ENCODE measurements at places on chromosomes 4 and X.

GRCh38 chrX:123487236-123487635 is 245.6 kb downstream of the THOC2 start:
- DNase-seq, result peak; percentile 64

DNA sequence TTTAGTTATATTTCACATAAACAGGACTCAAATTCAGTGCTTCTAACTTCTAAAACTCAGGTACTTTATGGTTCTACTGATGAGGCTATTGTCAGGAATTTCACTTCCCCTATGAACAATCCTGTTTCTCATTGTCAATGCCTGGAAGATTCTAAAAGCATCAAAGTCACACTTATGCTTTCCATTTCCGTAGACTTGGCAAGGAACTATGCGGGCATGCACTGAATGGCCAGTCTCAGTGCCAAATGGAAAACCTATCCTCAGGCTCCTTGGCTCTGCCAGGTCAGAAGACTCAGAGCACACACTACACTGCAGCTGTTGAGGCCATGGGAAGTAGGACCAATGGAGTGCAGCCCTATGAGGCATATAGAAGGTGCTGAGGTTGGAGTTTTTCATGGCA is 97.0 kb upstream of the PTPN13 start:
- no peak for DNase-seq

DNA sequence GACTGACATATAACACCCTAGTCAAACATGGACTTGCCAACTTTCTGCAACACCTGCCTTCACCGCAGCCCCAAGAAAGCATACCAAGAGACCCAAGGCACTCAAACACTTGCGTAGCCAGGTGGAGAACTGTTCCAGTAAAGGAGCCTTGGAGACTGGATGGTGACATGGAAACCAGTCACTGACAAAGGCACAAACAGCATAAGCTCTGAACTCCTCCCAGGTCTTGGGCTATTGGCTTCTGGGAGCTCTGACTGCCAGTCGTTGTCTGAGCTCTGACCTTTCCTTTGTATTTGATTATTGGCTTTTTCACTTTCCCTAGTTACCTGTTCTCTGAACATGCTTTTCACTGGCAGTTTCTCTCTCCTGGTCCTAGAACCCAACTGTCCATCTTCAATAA is 38.3 kb downstream of the ARAP2 start:
- no peak for DNase-seq

DNA sequence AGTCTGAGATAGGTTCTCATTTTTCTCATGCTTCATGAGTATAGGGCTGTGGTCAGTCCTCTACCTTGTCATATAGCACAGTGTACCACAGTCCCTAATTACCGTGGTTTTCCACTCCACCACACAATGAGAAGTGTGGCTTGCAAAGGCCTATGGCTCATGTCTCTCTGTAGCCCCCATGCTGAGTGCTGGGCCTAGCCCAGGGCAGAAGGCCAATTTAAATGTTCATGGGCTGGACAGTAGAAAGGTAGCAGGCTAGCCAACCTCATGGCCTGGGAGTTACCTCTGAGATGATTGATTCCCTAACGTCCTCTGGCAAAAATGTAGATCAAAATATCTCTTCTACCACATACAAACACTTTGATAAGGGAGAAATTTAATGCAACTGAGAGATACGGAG is 222.5 kb downstream of the AFF2 start:
- no peak for DNase-seq

- DNase-seq, result no peak
Measured at GRCh38 chr4:91099666-91100065, 972.5 kb downstream of the CCSER1 start.

DNA sequence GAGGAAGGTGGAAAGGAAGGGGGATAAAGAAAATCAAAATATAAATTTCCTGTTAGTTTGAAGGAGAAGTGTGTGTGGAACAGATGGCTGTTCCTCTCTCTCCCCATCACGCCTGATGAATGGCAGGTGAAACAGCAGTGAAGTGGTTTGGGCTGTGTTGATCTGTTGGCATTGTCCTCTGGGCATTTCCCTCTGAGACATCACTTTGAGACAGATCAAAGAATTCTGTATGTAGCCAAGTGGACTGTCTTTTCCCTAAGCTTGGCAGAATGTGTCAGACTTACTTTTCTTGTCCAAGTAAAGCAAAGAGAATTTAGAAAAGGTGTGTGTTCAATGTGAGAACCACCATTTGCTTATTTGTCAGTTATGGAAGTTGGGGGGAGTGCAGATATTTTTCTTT is 47.5 kb downstream of the SEPTIN11 start:
- DNase-seq, result no peak

GRCh38 chrX:30620980-30621618 is 32.1 kb upstream of the GK start:
- DNase-seq, result peak; percentile 83

DNA sequence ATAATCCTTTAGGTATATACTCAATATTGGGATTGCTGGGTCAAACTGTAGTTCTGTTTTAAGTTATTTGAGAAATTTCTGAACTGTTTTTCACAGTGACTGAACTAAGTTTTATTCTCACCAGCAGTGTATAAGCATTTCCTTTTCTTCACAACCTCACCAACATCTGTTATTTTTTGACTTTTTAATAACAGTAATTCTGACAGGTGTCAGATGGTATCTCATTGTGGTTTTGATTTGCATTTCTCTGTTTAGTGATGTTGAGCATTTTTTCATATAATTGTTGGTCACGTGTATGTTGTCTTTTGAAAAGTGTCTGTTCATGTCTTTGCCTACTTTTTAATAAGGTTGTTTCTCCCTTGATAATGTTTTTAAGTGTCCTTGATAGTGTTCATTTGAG is 112.6 kb downstream of the LINC00632 start:
- DNase-seq, result no peak

DNA sequence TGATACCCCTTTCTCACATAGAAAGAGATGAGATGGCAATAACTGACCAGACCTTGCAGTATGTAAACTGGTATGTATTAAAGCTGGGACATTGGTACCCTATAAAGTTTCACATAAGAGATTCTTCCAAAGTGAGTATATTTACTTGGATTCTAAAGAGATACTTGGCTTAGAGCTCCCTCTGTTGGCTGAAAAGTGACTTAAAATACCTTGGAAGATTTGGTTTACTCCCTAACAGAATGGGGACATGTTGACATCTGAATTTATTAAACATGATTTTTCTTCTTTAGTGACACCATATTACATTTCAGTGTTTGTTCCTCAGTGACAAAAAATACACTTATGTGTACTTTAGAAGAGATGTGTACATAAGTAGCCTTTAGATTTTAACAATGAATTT is 47.9 kb upstream of the RGN start:
- DNase-seq, result peak; percentile 66

- no peak for DNase-seq
Measured at GRCh38 chrX:56796641-56797395, 67.8 kb downstream of the NBDY start.

GRCh38 chrX:152537373-152537772 is 86.3 kb upstream of the GABRA3 start:
- DNase-seq, result peak; percentile 1

DNA sequence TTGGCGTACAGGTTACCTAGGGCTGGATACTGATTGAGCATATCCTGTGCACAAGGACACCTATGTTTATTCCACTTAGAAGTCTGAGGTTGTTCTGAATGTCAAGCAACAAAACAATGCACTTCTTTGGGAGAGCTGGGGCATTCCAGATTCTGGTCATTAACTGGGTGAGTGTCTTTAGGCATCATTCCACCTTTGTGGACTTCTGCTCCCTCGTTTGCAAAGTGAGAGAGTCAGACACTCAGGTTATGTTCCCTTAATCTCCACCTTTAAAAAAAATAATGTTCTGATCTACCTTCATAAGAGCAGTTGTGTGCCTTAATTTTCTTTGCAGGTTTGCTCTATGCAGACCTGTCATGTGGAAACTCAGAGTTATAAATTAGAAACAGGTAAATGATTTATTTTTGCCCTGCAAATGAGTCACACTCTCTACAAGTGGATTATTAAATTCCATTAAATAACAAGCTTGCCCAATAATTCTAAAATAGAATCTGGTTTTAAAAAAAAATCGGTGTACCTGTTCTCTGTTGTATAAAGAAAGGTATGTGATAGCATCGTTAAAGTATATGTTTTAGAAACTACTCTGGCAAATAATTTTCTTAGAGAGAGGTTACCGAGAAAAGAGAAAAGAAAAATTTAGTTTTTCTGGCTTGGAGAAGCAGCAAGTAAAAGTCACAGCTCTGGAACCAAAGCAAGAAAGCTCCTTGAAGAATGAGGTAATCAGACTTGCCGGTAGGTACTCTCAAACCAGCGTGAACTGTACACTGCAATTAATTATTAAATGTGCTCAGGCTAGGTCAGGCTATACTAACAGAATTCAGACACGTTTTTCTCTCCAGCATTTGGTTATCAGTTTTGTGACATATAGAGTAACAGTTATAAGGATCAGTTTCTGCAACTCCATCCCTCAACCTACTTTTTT is 93.2 kb downstream of the SORBS2 start:
- DNase-seq, result no peak

GRCh38 chr4:7020290-7020689 is 22.9 kb upstream of the TADA2B start:
- no peak for DNase-seq

DNA sequence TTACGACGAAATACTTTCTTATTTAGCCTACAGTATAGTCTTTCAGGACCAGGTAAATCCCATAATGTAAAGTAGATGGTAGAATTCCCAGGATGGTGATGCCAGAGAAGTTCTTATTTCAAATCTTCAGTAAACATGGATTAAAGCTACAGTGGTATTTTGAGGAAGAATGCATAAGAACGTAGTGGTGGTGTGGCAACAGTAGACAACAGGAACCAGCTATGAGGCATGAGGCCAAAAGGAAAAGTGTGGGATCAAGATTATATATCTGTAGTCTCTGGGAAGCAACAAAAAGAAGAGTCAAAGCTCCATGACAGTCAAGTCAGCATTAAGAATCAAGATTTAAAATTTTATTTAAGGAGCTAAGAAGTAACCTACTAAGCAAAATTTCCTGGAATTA is 60.2 kb downstream of the METTL14 start:
- no peak for DNase-seq

DNA sequence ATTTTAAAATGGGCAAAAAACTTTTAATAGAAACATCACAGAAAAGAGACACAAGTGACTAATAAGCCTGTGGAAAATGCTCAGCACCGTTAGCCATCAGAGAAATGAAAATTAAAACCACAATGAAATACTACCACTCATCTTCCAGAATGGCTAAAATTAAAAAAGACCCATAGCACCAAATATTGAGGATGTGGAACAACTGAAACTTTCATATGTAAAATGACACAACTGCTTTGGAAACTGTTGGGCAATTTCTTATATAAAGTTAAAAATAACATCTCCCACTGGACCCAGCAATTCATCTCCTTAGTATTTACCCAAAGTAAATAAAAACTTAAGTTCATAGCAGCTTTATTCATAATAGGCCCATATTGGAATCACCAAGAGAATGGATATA is 94.2 kb downstream of the TENM3 start:
- peak; percentile 29 for DNase-seq
